ENCODE measurements at places on chromosomes 12 and 14.
A peak's percentile ranks its signal among the peaks of the same experiment; 100 is the strongest.

DNA sequence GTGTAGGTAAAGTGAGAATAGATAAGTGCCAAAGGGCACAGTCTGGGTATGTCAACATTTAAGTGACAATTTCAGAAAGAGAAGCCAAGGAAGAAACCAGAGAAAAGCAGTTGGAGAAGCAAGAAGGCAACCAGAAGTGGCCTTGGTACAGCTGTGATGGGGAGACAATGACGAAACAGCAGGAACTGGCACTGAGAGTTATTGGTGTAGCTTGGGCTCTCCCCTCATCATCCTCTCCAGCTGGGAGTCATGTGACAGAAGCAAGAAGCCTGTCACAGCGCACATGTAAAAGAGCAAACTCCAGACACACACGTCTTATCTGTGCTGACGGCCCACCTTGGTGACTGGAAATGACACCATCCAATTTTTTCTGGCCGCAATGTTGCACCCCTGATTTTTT lies 203.3 kb upstream of the NUDT4 start:
- DNase-seq, result peak; percentile 52

DNA sequence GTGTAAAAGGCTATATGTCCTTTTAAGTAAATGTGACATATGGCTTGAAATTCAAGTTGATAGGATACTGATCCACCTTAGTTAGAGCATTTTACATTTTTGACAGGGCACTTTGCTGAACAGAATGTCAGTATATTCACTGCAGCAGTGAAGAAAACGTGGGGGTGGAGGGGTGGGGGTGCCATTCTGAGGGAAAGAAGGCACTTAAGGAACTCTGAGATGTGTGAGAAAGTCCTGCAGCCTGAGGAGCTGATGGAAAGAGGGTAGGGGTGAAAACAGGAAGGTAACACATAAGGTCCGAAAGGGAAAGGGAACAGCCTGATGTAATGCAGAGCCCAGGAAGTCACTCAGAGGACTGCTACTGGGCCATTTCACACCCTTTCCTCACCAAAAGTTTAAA lies 265.5 kb upstream of the GRIP1 start:
- DNase-seq, result no peak

- DNase-seq, result no peak
Measured at GRCh38 chr14:90782892-90783291, 33.3 kb downstream of the TTC7B start.

- no peak for DNase-seq
Measured at GRCh38 chr14:87261621-87262020, 731.4 kb downstream of the GALC start.

GRCh38 chr14:64178814-64179213 lies 115.4 kb downstream of the ESR2 start:
- no peak for DNase-seq

DNA sequence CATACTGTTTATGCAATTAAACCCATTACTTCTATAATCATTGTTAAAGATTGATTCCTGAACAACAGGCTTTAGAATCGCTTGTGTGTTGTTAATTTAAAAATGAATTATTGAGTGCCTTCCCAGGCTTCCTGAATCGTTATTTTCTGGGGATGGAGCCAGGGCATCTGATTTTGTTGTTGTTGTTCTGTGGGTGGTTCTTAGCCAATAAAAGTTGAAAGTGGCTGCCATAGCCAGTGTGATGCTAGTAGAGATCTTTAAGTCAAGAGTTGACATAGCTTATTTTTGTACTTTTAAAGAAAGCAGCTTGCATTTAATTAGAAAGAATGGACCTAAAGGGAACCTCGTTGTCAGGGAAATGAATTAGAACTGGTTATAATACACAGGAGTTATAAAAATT lies 6.4 kb downstream of the GOLGA5 start:
- no peak for DNase-seq

DNA sequence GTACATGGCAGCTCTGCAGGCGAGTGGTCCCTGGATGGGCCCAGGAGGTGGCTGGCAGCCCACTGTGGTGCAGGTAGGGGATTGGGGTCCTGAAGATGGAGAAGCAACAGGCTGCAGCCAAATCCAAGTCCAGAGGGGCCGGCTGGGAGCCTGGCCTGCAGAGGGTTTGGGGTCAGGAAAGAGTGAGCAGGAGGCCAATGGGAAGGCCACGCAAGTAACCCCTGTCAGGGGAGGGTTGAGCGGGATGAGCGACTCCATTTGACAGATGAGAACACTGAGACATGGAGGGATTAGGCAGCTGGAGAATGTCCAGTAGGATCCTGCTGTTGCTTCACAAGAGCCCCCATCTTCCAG lies 136.0 kb downstream of the BCL11B start:
- DNase-seq, result no peak

- no peak for DNase-seq
Measured at GRCh38 chr12:24955389-24955788, 6.5 kb upstream of the BCAT1 start.

GRCh38 chr14:95185033-95185766 lies 27.9 kb upstream of the DICER1 start:
- DNase-seq, result peak; percentile 81

DNA sequence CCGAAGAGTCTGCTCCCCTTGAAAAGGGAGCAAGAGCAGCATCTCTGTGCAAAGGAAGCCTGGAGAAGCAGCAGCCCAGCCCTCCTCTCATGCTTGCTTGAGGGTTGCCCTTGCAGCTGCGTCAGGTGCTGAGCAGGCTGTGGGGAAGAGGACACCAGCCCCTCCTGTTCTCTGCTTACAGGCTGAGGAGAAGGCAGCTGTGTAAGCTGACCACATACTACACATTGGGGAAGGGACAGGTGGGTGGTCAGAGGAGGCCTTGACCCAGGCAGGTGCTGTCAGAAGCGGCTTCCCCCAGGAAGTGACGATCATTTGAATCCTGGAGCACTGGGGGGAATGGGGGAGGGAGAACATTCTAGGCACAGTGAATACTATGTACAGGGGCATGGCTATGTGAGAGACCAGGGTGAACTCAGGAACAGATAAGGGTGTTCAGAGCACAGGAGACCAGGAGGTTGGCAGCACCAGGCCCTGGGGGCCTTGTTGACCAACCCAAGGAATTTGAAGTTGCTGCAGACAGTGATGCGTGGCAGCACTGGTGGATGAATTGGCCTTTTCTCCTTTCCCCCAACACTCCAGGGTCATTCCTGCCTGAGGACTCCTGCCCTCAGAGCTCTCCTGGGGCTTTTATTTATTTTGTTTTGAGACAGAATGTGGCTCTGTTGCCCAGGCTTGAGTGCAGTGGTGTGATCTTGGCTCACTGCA lies 2.7 kb upstream of the KLC1 start:
- DNase-seq, result no peak

- no peak for DNase-seq
Measured at GRCh38 chr14:97995531-97995930, 1198.3 kb downstream of the VRK1 start.

DNA sequence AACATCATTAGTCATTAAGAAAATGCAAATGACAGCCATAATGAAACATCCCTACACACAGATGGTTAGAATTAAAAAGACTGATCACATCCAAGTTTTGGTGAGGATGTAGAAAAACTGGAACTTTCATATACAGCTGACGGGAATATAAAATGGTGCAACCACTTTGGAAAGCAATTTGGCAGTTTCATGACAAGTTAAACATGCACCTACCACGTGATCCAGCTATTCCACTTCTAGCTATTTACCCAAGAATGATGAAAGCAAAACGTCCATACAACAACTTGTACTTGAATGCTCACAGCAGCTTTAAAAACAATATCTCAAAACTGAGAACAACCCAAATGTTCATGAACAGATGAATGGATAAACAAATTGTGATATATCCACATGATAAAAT lies 77.9 kb upstream of the AVPR1A start:
- no peak for DNase-seq

DNA sequence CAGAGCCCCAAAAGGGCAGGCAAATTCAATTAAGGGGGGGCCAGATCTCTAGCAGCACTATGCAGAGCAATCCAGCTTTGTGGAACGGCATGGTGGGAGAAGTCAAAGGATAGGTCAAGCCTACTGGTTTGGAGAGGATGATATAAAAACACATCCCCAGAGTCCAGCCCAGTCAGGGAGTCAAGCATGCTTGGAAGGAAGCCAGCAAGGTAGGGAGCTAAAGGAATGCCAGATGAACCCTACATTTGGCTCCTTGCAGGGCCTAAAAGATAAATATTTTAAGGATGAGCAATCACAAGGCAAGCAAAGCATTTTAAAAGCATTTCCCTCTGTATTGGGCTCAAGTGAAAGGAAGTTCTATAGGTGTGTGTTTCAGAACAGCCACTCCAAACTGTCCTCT lies 21.4 kb downstream of the KCTD10 start:
- no peak for DNase-seq

- no peak for DNase-seq
Measured at GRCh38 chr12:77469578-77470333, 360.9 kb upstream of the NAV3 start.

GRCh38 chr12:80857311-80857710 lies 80.4 kb downstream of the LIN7A start:
- DNase-seq, result no peak

DNA sequence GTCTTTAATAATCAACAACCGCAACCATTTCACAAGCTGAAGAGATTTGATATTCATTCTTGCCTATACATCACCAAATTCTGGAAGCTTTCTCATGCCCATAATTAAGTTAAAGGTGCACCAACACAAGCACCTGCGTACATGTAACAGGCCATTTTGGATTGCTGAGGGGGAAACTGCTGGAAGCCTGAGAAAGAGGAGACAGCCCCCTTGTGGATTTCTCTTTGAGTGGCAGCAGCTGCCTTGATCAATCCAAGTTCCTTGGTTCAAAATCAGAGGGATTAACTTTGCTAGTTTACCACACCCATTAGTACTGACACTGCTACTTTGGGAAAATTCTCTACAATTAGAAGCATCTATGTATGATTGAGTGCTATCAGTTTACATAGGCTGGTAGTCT lies 321.1 kb downstream of the NOVA1 start:
- DNase-seq, result no peak

DNA sequence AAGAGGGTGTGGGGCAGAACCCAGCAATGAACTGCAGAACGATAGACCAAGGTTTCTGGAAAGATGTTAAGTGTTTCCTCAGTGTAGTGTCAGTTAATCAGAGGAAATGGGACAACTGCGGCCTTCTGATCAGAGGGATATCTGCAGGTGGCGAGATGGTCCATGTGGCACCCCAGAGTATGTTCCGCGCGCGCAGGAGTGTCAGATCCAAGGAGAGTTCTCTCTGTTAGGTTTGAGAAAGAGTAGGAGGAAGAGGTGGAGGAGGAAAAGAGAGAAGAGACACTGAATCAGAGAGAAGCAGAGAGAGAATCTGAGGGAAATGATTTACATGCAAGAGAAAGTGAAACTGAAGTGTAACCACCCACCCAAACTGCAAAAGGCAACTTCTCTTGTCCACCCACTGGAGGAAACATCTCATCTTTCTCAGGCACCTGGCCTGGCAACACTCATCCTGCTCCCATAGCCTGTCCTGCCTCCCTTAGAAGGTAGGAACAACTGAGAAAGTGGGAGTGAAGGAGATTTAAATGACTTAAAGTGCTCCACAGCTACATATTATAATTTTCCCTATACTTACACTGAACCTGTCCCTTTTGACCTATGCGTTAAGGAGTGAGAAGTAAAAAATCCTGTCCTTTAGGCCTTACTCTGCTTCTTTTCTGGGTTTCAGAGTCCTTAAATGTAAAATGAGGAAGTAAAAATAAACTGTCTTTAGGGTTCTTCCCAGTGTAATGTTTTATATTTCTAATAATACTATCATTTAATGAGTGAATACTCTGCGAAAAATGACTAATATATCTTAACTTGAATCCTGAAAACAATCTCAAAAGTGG lies 6.8 kb upstream of the TESPA1 start:
- DNase-seq, result peak; percentile 50

DNA sequence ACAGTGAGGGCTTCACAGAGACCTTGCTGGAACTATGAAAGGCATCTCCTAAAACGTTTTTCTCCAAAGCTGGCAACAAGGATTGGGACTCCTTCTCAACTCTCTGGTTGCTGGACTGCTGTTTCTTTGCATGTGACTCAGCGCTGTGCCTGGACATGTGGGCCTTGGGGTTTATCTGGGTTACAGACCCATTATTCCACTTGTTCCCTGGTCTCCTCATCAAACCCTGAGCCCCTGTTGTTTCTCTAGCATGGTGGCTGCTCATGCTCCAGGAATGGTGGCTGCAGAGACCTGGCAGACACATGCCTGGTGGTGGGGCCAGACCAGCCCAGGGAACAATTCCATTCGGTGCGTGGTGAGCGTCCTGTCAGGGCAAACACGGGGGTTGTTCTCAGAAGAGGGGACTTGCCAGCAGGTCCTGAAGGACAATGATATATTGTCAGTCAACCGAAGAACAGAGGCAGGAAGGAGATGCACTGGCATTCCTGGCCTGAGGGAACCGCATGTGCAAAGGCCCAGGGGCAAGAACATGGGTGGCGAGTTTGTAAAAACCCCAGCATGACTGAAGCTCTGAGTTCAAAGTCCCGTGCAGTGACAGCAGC lies 320.1 kb upstream of the RTL1 start:
- DNase-seq, result no peak

DNA sequence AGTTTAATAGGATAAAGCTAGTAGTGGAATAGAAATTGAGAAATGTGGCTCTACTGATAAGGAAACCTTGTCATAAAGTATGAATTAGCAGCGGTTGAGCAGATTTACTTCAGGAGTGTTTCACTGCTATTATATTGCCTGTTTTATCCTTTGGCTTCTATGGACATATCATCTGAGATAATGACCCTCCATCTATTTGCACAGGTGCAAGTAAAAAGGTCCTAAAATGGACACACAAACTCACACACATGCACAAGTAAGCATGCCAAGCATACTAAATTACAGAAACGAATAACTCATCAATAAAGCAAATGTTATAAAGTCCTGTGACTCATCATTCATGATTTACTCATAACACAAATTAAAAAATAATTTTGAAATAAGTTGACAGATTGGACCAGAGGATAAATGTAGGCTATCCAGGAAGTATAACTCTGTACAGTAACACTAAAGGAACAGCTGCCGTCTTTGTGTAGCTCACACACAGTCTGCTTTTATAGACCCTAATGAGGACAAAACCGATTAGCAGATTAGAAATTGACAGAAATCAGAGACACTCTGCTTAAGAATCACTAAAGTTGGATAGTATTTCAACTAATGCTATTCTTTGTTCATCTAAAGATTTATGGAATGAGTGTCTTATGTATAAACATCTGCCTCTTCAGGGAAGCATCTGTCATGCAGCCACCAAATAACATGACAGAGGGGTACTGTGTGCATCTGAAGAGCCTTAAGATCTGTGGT lies 73.9 kb downstream of the SYT1 start:
- DNase-seq, result no peak

Measured in AML-193 (cell line).